ENCODE measurements at places on chromosomes 6 and 20.

GRCh38 chr20:34815636-34816035, 9.8 kb downstream of the NCOA6 start:
- peak; percentile 15 for DNase-seq

GRCh38 chr6:169660751-169661390, 41.0 kb downstream of the WDR27 start:
- DNase-seq: no peak

GRCh38 chr20:45833883-45834796, 541 bp downstream of the SNX21 start:
- peak; percentile 66 for DNase-seq

DNA sequence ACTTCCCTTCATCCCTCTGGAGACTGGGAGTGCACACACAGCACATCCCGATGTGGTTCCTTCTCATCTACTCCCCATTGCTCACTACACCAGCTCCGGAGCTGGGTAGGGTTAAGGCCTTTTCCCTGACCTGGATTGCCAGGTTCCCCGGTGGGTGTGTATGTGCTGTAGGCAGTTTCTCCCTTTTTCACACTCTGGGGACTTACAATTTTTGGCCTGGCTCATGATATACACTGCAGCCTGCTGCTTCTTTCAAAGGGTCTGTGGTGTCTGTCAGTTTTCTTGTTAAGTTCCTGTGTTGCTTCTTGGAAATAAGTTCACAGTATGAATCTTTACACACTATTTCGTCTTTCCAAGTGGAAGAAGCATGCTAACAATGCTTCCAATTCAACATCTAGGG, 405.5 kb downstream of the UTRN start:
- DNase-seq: no peak

DNA sequence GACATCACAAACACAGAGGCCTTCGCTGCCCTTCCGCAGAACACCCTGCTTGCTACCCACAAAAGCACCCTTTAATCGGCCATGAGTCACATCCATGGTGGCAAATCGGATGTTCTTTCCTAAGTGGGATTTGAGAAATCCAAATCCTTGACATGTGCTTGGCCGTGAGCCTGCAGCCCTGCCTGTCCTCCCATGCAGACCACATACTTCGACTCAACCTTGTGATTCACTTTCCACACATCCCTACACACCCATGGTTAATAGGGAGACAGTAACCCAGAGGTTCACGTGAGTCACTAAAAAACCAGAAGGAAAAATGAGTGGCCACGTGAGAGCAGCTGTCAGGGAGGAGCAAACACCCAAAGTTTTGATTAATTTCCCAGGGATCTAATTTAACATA, 19.4 kb downstream of the RAMACL start:
- peak; percentile 91 for DNase-seq

GRCh38 chr6:4774296-4774695, 1.9 kb upstream of the CDYL start:
- no peak for DNase-seq

DNA sequence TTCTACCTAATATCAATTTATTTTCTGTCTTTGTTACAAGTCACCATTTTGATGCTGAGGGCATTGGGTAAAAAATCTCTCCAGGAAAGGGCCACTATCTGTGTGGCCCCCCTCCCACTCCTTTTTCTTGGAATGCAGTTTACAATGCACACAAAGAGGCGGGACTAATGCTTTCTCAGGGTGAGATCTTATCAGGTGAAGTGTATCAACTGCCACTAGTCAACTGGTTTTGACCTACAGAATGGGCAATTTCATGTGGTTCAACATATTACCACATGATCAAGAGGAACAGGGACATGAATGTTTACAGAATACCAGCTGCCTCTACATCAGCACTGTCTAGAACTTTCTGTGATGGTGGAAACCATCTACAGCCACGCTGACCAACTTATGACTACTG, 3.7 kb downstream of the RRBP1 start:
- no peak for DNase-seq

- DNase-seq: no peak
These were observed 78.2 kb upstream of the PTPRK start for GRCh38 chr6:128598571-128598970.

GRCh38 chr6:90939906-90940305, 353.0 kb upstream of the MAP3K7 start:
- no peak for DNase-seq

DNA sequence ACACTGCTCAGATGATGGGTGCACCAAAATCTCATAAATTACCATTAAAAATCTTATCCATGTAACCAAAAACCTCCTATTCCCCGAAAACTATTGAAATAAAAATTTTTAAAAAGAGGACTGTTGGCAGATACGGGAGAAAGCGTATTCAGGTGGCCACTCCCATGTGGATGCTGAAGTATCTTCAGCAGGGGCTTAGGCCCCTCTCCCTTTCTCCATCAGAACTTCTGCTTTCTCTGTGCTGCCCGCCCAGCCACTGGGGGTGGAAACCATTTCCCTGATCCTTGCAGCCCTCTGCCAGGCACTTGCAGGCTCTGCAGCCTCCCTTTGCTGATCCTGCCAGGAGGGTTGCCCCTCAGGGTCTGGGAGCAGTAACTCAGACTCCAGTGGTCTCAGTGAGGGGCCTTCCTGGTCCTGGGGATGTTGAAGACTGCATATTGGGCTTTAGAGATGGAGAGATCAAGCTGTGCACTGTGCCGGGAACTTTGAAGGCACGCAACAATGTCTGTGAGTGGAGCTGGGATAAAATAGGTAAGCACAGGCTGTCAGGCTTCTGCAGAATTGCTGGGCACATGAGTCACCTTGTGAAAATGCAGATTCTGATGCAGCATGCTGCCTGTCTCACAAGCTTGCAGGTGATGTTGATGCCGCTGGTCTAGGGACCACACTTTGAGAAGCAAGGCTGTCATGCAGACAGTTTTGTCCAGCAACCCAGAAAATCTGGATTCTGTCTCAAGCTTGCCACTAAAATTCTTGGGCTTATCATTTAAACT, 59.6 kb downstream of the SLC24A3 start:
- no peak for DNase-seq

DNA sequence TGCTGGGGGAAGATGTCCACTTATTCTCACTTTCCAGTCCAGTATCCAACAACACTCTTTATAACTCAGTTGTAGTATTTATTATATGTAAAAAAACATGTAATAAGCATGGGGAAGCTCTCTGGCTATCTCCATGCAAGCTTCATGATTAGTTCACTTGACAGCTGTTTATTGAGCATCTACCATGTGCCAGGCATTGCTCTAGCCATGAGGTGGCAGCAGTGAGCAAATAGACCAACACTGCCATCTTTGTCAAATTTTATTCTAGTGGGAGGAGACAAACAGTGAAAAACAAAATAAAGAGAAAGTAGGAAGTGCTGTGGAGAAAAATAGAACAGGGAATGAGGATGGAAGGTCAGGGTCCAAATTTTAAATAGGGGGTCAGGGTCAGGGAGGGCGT, 131.8 kb downstream of the CFAP61 start:
- DNase-seq: peak; percentile 1

DNA sequence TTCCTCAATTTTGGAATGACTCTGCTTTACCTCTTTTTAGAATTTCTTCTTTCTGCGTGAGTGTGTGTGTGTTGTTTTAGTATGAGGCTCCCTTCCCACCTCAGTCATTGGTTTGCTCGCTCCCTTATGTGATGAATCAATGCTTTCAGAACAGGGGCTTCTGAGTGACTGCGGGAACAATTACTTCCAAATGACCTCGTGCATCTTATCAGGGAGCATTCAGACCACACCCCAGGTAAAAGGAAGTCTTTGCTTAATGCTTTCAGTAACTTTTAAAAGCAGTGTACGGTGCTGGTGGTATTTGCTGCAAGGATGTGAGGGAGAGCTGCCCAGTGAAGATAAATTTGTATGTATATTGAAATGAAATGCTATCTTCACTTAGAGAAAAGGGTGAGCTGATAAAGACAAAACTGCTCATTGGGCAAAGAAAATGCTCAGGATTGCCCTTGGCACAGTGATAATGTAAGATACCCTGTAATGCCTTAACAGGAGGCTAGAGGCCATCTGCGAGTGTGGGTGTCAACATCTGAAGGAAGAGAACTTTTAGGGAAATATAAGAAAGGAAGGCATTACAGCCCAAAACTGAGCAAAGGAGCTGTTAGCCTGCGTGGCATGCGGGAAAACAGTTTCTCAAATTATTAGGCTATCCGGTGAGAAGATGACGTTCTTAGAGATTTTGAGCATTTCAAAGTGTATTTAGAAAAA, at the start of gene MLIP:
TSS of gene MLIP (plus strand) at position 103 of the 705 bp plus-strand sequence. CDS start at position 140, 37 bp downstream.
- no peak for DNase-seq

DNA sequence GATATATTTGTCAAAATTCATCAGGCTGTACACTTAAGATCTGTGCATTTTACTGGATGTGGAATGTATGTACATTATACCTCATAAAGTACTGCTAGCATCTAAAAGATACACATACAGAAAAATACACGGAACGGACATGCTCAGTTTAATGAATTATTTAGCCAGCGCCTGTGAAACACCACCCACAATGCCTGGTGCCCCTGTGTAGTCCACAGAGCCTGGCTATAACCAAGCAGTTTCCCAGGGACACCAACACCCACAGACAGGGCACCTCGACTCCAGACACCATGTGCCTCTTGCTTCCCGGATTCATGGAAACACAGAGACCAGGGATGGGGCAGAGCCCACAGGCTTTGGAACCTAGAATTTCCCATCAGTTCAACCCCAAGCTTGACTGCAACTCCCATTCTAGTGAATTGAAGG, 17.4 kb upstream of the ARMC12 start:
- DNase-seq: no peak

GRCh38 chr6:166584155-166584554, 2.3 kb downstream of the RAMACL start:
- DNase-seq: no peak

- DNase-seq: peak; percentile 81
These were observed 29.4 kb upstream of the CLIC5 start for GRCh38 chr6:46044881-46045617.

GRCh38 chr6:157535340-157536222, 154.6 kb downstream of the ZDHHC14 start:
- DNase-seq: peak; percentile 68

GRCh38 chr6:36827261-36828079, 11.8 kb downstream of the CPNE5 start:
- DNase-seq: peak; percentile 82

DNA sequence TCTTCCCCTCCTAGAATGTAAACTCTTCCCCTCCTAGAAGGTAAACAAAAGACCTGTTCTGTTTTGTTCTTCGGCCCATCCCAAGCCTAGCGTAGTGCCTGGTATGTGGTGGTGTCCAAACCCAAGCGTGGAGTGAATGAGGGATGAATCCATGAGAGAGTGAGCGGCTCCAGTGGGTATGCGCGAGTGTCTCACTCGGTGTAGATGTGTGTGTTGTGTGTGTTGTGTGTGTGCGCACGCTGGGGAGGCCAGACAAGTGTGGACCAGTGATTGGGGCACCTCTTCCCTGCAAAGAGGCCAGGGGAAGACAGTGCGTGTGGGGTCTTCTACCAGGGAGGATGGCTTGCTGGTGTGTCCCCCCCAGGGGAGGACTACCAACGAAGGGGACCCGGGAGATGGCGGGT, 392 bp upstream of the SLC2A10 start:
- DNase-seq: no peak

DNA sequence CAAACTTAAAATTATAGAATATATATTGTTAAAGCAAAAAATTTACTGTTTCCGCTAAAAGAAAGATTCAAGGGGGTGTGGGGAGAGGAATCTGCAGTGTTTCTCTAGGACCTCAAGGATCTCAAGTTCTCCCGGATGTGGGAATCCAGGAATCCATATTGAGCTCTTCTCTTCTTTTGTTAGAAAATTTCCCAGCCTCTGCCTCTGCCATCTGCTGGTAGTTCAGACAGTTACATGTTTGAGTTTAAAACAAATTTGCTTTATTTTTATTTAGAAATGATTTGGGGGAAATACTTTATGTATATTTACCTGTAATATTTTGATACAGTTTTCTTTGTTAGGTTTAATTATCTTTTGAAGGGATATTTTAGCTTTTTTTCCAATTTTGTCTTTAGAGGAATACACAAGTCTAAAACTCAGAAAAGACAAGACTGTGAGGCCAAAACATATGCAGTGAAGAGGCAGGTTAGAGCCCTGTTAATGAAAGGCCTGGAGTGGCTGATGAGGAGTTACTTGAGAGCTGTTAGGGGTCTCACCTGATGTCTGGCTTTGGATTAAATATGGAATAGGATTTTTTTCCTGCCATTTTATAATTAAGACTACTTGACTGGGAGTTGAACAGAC, 268.8 kb downstream of the ARID1B start:
- DNase-seq: peak; percentile 73

GRCh38 chr20:43798291-43799149, 71.7 kb upstream of the GTSF1L start:
- no peak for DNase-seq

- DNase-seq: no peak
These were observed 714.6 kb downstream of the CD109 start for GRCh38 chr6:74410630-74411029.

GRCh38 chr6:107576852-107577251, 86.9 kb downstream of the SOBP start:
- DNase-seq: peak; percentile 56

DNA sequence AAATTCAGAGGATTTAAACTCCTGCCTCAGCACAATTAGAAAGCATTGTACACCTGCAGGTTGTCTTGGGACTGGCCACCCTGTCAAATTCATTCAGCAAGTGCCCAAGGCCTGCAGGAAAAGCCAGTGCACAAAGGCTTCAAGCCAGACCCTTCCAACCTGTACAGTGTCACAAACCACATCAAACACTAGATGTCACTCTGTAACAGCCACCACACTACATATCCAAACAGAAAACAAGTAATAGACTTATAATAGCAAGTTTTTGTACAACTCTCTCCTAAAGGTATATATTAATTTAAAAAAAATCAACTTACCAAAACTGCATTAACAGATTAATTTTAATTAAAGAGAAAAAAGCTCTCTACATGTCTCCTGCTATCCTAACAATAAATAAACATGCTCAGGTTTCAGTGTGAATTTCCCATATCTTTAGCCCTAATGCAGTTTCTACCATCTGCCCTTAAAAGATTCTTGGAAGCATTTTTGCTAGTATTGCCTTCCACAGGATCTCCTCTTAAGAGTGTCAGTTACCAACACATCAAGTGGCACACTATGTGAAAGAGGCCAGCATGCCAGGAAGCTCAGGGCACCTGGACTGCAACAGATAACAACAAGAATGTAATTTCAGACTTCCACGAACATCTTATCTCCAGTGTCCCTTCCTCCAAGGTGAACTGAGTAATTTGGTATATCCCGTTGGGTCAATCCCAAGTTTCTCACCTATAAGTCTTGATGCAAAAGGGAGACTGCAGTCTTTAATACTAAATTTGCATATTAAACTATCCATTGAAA, 47.5 kb downstream of the RALGAPA2 start:
- DNase-seq: peak; percentile 27

GRCh38 chr6:158698931-158699330, 49.1 kb downstream of the SYTL3 start:
- no peak for DNase-seq

DNA sequence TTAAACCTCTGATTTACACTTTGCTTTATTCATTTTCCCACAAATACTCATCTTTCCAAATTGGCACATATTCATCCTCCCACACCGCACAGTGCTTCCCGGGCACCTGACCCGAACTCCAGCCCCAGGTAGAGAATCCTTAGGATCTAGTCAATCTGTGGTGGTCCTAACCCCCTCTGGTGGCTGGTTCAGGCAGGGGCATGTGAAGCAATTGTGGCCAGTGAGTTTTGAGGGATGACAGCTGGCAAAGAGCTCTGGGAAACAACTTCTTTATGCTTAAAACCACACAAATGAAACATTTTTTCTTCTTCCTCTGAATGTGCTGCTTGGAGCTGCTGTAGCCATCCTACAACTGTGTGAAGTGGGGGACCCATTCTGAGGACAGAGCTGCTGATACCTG, 54.7 kb downstream of the ELOVL5 start:
- DNase-seq: peak; percentile 35

- DNase-seq: no peak
These were observed 693 bp downstream of the FAM50B start for GRCh38 chr6:3849681-3850450.

- peak; percentile 74 for DNase-seq
These were observed 82.9 kb downstream of the ADGRG6 start for GRCh38 chr6:142384519-142385254.

All from fibroblast of the aortic adventitia (primary cell).